Effector memory CD4-positive, alpha-beta T cell (primary cell): ENCODE measurements at places on chromosomes 6 and 20.

DNA sequence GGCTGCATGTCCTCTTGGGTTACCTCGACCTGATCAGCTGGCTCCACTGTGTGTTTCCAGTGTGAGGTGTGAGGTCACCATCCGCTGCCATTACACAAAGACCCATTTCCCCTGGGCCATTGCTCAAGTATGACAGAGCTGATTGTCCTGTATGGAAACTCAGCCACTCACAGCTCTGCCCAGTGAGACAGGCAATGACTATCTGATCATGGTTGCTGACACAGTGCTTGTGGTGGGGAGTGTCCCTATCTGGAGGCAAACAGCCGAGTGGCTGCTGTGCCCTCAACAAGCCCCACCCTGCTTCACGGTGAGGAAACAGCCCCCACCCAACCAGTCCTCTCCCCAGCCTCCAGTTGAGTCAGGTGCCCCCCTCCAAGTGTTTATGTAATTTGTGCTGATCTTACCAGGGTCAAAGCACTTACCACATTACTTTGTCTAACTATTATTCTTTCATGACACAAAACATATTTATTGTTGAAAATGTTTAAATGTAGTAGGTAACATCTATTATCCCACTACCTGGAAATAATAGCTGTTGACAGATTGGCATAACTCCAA is 11.7 kb upstream of the MAPK13 start:
- peak overlapping the region; percentile 43 for H3K27ac ChIP-seq
- H3K27me3 ChIP-seq, result no peaks in the 10 kb centered on the region
- H3K4me3 ChIP-seq, result no peak overlapping the region

GRCh38 chr6:89132057-89132456 is 13.8 kb upstream of the PM20D2 start:
- H3K4me1 ChIP-seq, result no peaks in the 10 kb centered on the region
- H3K27ac ChIP-seq, result no peak overlapping the region
- no peak overlapping the region for H3K4me3 ChIP-seq
- H3K36me3 ChIP-seq, result no peaks in the 10 kb centered on the region
- DNase-seq, result no peak

- no peaks in the 10 kb centered on the region for H3K36me3 ChIP-seq
- no peak overlapping the region for H3K4me3 ChIP-seq
- H3K27ac ChIP-seq, result no peak overlapping the region
- no peaks in the 10 kb centered on the region for H3K27me3 ChIP-seq
- no peaks in the 10 kb centered on the region for H3K4me1 ChIP-seq
These were observed 132.6 kb downstream of the THEMIS start for GRCh38 chr6:127768223-127768622.

- H3K36me3 ChIP-seq, result no peaks in the 10 kb centered on the region
- H3K27me3 ChIP-seq, result no peaks in the 10 kb centered on the region
- no peaks in the 10 kb centered on the region for H3K4me1 ChIP-seq
- H3K4me3 ChIP-seq, result no peak overlapping the region
- no peak overlapping the region for H3K27ac ChIP-seq
These were observed 700.1 kb downstream of the HDGFL1 start for GRCh38 chr6:23269436-23269835.

DNA sequence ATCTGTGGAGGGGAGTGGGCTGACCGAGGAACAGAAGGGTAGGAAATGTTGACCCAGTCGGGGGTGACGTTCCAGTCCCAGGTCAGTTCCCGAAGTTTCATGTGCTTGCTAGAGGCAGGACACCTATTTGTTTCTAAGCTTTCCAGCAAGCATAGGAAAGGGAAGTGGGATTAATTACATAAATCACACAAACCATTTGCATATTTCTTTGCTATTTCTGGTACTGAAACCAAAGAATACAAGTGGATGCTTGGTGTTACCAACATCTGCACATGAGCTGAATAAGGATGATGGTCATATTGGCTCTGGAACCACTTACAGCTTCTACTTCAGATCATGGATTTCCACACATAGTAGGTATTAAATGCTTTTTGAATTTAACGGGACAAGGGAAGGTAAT is 546.5 kb downstream of the PRKN start:
- H3K4me1 ChIP-seq, result no peaks in the 10 kb centered on the region
- H3K27ac ChIP-seq, result no peak overlapping the region
- H3K36me3 ChIP-seq, result no peaks in the 10 kb centered on the region

DNA sequence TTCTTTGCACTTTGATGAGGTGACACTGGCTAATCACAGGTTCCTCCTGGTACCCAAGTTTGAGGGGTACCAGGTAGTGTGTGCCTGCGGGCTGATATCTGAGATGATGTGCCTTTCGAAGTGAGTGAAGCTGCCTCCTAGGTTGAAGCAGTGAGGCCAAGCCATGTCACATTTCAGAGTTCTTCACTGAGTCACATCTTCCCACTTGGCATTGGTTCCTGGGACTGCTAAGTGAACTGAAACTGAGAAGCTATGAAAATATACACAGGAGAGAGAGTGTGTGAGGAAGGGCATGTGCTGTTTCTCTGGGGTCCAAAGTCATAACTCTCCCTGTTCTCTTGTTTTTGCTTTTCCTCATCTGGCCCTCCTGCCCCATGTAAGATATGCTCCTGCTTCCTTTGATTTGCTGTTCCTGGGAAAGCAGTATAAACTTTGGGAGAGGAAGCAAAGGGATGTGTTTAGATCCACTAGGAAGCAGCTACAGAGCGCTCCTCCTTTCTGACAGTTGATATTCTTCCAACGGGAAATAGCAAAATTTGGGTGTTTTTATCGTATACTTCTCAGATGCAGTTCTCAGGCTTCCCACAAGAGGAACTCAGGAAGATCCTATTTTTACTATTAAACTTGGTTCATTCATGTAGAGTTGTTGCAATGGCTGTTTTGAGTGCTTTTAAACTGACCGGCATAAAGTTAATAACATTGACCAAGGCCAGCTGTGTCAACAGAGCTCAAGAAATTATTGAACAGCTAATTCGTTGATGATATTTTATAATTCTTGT is 153.7 kb downstream of the MOXD1 start:
- DNase-seq, result no peak
- no peak overlapping the region for H3K27ac ChIP-seq
- no peaks in the 10 kb centered on the region for H3K27me3 ChIP-seq
- H3K4me3 ChIP-seq, result no peak overlapping the region
- no peaks in the 10 kb centered on the region for H3K4me1 ChIP-seq

DNA sequence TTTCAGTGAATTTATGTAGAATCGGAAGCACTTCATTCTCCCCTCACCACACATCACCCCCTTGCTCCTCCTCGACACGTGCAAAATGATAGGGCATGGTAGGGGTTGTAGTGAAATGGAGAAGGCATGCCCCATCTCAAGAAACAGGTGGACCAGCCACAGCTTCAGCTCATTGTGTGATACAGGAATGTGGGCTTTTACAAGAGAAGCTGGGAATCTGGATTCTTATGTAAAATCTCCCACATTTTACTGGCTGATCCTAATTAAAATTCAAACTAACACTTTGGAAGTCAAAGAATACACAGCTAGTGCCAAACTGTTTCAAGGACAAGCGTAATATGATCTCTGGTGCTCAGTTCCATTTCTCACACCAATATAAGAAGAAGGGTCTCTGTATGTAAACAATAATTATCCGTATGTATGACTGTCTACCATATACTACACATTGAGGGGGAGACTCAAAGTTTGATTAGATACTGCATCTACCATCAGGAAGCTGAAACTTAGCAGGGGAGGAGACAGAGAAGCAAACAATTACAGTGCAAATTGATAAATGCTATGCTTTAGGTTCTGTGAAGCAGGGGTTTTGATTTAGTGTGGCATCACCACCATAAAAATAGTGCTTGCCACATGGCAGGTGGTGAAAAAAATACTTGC is 24.3 kb upstream of the KIAA0408 start:
- H3K4me1 ChIP-seq, result peaks cover 14% of the 10 kb centered on the region
- no peaks in the 10 kb centered on the region for H3K27me3 ChIP-seq
- DNase-seq, result no peak
- H3K27ac ChIP-seq, result no peak overlapping the region
- H3K4me3 ChIP-seq, result peak overlapping the region; percentile 49
- H3K36me3 ChIP-seq, result no peaks in the 10 kb centered on the region

DNA sequence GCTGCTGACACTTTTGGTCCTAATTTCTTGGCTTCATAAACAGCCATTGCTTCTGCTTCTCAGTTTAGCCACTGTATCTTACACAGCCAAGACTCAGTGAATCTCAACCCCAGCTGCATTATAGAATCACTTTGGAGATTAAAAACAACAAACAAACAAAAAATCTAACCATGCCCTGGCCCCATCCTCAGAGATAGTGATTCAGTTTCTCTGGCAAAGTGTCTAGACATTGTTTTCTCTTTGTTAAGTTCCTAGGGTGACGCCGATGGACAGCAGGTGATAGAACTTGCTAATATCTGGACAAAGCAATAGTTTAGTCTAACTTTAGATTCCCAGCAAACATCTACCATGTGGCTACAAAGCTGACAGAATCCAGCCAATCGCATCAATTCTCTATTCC is 2.9 kb downstream of the ADGRF5 start:
- no peaks in the 10 kb centered on the region for H3K27me3 ChIP-seq
- no peak overlapping the region for H3K4me3 ChIP-seq
- no peaks in the 10 kb centered on the region for H3K36me3 ChIP-seq
- no peak overlapping the region for H3K27ac ChIP-seq
- DNase-seq, result no peak
- H3K4me1 ChIP-seq, result no peaks in the 10 kb centered on the region
